ENCODE measurements at places on chromosomes 7 and 10.

DNA sequence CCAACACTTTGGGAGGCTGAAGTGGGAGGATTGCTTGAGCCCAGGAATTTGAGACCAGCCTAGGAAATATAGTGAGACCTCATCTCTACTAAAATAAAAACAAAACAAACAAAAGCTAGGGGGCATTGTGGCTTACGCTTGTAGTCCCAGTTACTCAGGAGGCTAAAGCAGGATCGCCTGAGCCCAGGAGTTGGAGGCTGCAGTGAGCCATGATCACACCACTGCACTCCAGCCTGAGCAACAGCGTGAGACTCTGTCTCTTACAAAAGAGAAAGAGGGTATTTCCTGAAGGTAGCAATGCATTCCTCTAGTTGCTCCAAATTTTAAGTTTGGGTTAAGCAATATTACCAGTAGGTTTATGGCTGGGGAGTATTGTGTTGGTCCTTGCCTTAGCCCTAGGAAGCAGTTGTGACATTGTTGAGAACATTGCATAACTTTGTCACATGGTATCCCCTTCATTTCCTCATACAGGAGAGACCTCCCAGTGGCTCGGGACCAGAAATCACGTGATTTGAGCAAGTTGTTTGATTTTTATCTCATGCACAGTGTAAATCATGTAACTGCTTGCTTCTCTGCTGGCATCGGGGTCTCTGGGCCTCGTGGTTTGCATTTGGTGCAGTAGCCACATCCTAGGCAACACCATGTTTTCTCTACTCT is 23.3 kb upstream of the SMARCD3 start:
- DNase-seq: no peak

DNA sequence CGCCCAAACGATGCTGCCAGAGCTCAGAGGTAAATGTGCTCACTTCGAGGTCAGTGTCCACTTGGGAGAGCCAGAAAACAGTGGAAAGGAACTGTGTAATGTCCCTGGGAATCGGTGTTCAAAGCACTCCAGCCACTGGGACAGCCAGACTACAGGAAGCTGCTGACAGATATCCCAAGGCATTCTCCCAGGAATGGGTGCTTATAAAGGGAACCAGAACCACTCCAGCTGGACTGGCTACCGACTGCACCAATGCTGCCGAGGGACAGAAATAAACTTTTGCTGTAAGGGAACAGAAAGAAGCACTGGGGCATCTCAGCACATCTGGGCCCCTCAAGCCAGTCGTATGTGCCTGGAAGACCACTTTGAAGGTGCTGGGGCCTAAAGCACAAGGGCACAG is 76.7 kb downstream of the ATXN7L1 start:
- DNase-seq: no peak

DNA sequence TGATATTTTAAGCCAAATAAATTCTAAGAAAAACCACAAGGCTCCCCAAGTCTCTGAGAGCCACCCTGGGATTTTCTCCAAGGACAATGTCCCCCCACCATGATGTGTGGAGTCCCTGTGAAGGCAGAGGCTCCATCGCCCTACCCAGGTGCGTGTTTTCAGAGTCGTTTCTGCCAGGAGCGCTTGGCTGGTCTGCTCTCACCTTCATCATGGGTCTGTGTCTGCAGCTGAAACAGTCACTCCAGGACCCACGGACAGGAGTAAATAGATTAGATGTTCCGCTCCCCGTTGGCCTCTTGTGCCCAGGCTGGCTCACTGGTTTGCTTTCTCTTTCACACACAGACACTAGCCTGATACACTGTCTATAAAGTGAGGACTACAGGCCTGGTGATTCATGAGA is 217.5 kb downstream of the SFMBT2 start:
- no peak for DNase-seq

GRCh38 chr7:70600993-70601392 is 531.0 kb upstream of the GALNT17 start:
- no peak for DNase-seq

DNA sequence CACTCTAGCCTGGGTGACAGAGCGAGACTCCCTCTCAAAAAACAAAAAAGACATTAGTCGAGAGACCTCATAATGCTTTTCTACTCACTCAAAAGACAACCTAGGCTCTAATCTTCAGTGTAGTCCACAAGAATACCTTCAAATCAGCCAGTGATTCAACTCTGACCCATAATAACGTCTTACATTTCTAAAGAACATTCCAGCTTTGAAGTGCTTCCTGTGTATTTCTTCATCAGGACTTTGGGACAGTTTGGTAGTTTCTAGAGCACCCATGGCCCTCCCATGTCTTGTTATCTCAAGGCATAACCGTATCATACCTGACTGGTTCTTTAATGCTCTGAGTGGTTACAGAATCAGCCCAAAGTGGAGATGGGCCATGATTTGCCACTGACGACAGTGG is 221.3 kb downstream of the SKIDA1 start:
- no peak for DNase-seq

GRCh38 chr10:100739517-100740368 is 5.6 kb upstream of the PAX2 start:
- DNase-seq: no peak

GRCh38 chr7:49174396-49174795 is 250.0 kb downstream of the CDC14C start:
- DNase-seq: no peak

DNA sequence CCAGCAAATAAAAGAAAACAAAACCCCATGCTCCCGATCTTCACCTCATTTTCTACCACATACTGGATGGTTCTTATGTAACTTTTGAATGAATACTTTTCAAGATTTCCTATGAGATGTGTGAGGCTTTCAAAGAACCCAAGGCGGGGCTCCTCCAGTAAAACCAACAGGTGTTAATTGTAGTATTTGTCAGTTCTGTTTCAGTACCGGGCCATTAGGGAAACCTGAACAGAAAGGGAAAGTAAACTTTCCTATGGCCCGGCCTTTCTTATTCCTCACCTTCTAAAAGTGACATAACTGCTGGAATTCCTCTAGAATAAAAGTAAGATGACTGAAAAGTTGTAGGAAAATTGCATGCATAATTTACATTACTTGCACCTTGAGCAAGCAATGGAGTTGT is 672.9 kb downstream of the MAGI2 start:
- no peak for DNase-seq

GRCh38 chr7:77699056-77699455 is 2.8 kb downstream of the RSBN1L start:
- no peak for DNase-seq

GRCh38 chr7:135156290-135156689 is 8.4 kb downstream of the TMEM140 start:
- no peak for DNase-seq

All from iPS-NIHi11 (cell line).